Right renal pelvis (tissue), 4 donors: ENCODE measurements at places on chromosomes 1 and 21.

- no peak for DNase-seq
Measured at GRCh38 chr21:42655796-42656770, 2.7 kb downstream of the PDE9A start.

DNA sequence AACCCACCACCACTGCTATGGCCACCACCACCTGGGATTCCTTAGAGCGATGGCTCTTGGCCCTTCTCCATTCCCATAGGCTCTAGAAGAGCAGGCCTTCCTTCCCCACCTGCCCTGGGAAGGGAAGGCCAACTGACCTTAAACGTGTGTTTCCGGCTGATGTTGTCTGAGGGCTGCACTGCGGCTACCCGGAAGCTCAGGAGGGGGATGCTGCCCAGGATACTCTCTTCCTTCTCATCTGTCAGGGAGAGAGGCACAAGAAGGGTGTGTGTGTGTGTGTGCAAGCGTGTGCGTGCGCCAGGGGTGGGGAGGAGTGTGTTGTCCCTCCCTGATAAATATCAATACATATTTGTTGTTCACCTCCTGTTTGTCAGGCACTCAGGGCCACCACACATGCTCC is 51.0 kb upstream of the GOLT1A start:
- no peak for DNase-seq

- DNase-seq = no peak
Measured at GRCh38 chr1:181504399-181504842, 21.1 kb downstream of the CACNA1E start.

DNA sequence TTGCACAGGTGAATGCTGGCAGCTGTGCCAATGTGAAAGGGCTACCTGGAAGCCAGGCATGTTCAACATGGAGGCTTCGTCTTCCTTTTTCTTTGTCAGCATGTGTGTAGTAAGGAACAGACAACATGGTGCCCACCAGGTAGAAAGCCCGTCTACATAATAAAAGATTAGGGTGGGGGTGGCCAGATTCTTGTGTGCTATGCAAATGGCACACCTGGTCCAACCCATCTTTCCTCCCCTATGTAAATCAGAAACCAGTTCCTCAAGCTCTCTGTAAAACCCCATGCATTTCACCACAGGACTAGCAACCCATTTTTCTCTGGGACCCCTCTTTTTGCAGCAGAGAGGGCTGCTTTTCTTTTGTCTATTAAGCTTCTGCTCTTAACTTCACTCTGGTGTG is 72.3 kb upstream of the ZP4 start:
- no peak for DNase-seq

DNA sequence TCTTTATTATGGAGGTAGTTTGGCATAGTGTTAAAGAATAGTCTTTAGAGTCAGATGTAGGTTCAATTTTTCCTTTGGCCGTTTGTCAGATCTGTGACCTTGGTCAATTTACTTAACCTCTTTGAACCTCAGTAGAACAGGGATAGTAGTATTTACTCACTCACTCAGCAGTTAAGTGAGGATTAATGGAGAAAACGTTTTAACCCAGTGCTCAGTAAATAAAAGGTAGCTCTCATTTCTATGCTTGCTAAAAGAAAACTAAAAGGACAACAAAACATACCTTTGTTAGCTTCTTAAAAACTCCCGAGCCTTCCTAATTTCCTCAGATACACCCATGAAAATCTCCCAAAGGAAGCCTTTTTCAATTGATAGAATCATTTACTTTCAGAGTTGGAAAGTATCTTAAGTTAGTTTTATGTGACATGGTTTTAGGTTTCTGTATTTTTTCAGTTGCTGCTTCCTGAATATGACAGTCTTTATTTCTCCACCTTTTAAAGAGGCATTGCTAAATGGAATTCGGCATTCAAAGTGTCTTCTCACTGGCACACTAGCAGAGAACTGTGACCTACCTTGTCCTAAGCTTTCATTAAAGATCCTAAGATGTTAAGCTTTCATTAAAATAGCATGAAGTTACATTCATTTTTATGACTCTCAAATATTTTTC is 7.8 kb downstream of the ABCD3 start:
- no peak for DNase-seq

- no peak for DNase-seq
Measured at GRCh38 chr21:40832316-40832715, 14.6 kb downstream of the DSCAM start.

DNA sequence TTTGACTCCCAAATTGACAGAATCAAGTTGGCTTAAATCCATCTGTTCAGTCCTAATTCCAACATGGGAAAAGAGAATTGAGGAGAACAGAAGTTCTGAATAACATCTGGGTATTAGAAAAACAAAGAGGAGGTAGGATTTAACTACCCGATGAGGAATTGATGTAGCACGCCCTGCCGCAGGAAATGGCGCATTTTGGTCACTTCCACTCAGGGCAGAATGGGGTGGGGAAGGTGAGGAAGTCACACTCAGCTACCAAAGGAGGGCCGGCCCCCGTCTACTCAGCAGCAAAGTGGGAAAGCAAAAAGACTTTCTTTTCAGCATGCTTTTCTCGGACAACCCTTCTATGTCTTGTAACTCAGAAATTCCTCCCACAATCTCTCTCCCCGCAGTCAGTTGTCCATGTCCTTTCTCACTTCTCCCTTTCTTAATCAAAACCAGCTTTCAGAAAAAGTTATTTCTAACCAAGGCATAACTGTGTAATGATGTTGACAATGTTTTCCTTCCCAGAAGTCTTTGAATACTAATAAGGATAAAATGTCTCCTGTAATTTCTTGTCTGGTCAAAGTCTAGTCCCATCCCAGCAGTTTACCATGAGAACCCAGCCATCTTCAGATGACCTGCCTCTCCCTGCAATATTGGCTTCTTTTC is 60.5 kb upstream of the SIPA1L2 start:
- DNase-seq = no peak

GRCh38 chr1:229947968-229948367 is 119.1 kb upstream of the GALNT2 start:
- no peak for DNase-seq

- DNase-seq = no peak
Measured at GRCh38 chr1:53909946-53910345, 16.0 kb downstream of the DIO1 start.

- DNase-seq = no peak
Measured at GRCh38 chr1:173405281-173405680, 71.9 kb upstream of the PRDX6 start.

- no peak for DNase-seq
Measured at GRCh38 chr1:235054936-235055335, 73.7 kb downstream of the TOMM20 start.

DNA sequence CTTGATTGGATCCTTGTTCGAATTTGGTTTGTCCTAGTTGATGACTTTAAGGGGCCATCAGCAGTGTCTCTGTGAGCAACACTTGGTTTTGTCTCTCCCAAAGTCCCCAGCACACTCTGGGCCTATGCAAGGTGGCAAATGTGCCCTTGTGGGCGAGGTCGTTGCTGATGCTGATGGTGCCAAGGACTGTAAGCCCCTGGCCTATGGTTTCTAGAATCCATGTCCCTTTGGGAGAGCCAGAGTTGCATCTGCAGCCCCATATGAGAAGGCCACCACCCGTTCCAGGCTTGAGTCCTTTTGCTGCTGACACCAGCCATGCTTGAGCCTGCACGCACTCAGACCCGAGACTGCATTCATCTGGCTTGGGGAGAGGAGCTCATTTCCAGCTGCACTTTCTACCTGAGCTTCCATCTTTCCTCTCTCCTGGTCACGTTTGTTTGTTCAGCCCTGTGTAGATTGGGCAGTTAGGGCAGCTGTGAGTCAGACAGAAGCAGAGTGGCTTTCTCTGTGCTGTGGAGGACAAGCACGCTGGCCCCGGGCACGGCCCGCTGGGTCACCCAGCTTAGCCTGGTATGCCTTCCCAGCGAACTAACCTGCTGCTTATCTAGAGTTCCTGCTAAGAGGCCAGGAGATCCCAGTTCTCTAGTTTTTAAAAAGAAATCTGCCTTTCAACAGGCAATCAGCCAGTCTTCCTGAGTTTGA is 52.1 kb upstream of the CSF3R start:
- no peak for DNase-seq

DNA sequence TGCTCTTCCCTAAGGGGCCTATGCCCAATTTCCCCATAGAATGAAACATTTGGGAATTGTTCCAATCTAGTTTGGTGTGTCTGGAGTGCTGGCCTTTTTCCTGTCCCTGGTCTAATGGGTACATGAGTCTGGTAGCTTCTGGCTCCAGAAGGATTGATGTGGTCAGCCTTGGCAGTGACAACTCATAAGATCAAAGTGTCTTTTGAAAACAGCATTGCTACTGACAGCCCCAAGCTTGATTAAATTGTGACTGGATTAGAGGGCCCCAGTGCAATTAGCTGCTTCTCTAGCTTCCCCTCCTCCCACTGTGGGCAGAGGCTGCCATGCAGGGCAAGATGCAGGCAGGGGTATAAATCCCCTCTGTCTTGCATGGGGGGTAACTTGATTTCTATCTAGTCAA is 130.9 kb downstream of the UCK2 start:
- no peak for DNase-seq

DNA sequence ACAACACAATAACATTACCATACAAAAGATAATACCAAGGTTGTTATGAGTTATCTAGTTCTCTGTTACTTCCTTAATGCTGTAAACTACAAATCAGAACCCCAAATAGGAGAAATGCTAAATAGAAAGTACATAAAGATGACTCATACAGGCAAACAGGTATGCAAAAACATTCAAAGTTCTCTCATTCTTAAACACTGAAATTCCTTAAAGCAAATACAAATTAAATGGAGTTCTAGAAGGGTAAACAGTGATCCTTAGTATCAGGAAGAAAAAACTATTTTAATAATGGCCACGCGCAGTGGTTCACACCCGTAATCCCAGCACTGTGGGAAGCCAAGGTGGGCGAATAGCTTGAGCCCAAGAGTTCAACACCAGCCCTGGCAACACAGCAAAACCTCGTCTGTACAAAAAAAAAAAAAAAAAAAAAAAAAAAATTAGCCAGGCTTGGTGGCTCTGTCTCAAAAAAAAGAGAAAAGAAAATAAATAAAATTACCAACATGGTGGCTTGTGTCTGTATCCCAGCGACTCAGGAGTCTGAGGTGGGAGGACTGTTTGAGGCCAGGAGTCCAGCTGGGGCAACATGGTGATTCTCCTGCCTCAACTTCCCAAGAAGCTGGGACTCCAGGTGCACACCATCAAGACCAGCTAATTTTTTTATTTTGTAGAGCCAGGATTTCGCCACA is 17.5 kb downstream of the FBXO42 start:
- no peak for DNase-seq

GRCh38 chr21:46079352-46080170 is 18.4 kb upstream of the COL6A2 start:
- DNase-seq = no peak

DNA sequence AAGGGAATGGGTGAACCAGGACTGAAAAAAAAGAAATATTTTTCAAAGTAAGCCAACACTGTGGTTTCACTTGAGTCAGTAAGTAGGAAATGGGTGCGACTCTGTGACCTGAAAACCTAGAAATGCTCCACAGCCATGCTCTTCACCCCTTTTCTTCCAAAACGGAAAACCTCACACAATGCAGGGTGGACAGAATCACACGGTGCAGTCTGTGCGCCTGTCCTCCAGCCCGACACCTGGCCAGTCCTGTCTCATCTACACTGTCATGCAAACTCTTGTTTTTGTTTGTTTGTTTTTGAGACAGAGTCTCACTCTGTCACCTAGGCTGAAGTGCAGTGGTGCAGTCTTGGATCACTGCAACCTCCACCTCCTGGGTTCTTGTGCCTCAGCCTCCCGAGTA is 53.3 kb downstream of the B3GALT5 start:
- no peak for DNase-seq

- peak; percentile 67 for DNase-seq
Measured at GRCh38 chr1:201023517-201023902, at the start of gene KIF21B. Gene KIF21B (minus strand): TSS chr1:201023714. CDS start chr1:201023383, 331 bp downstream.

GRCh38 chr1:106755682-106756406 is 300.6 kb upstream of the PRMT6 start:
- DNase-seq = no peak

DNA sequence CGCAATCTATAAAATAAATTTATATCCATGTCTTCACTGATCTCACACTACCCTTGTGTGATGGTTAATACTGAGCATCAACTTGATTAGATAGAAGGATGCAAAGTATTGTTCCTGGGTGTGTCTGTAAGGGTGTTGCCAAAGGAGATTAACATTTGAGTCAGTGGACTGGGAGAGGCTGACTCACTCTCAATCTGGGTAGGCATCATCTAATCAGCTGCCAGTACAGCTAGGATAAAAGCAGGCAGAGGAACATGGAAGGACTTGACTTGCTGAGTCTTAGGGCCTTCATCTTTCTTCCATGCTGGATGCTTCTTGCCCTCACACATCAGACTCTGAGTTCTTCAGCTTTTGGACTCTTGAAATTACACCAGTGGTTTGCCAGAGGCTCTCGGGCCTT is 615.4 kb downstream of the AGBL4 start:
- no peak for DNase-seq

- DNase-seq = no peak
Measured at GRCh38 chr1:23354245-23354644, 10.2 kb upstream of the HNRNPR start.

- no peak for DNase-seq
Measured at GRCh38 chr1:150976879-150977694, 2.5 kb upstream of the CERS2 start.

DNA sequence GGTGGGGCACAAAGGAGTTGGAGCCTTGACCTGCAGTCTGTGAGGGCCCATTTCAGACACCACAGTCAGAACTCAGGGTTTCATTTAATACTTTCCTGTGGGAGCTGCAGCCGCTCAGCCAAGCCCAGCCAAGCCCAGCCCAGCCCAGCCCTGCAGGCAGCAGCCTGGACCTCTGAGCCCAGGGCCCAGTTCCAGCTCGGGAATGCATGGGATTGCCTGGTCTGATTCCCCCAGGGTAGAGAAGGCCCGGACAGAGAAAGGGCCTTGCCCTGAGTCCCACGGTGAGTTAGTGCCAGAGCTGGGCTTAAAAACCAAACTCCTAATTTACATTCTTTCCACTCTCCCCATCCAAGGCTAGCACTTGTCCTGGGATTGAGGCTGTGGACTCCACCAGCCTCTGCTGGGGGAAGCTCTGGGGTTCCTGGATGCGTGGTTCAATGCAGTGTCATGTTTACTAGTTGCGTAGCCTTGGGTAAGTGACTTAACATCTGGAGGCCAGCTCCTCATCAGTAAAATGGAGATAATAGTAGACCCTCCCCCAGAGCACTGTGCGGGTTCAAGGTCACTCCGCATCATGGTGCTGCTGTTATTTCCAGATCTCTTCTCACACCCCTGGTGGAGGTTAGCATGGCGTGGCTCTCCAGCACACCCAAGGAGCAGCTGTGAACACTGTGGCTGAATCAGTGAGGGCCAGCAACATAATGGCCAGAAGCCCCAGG is 29.2 kb upstream of the PKP1 start:
- no peak for DNase-seq

DNA sequence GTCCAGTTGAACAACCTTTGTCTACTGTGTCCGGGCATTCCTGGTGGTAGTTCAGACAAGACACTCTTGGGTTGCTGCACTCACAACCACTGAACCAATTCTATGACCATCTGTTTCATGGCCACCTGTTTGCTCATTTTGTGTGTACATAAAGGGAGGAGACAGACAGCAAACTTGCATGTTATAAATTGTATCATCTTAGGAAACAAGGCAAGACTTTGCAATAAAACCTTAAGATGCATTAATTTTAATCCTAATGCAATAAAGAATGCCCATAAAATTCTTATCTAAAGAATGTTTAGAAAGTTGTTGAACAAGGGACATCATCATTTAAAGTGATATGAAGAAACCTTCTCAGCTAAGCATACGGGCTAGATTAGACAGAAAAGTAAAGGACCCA is 34.8 kb downstream of the ADAM30 start:
- no peak for DNase-seq
